ENCODE measurements at places on chromosomes 4 and X.
A peak's percentile ranks its signal among the peaks of the same experiment; 100 is the strongest.

GRCh38 chr4:106796876-106797275 lies 239.2 kb downstream of the DKK2 start:
- no peak for DNase-seq

GRCh38 chr4:182233310-182234090 lies 9.7 kb upstream of the TENM3 start:
- DNase-seq = no peak

DNA sequence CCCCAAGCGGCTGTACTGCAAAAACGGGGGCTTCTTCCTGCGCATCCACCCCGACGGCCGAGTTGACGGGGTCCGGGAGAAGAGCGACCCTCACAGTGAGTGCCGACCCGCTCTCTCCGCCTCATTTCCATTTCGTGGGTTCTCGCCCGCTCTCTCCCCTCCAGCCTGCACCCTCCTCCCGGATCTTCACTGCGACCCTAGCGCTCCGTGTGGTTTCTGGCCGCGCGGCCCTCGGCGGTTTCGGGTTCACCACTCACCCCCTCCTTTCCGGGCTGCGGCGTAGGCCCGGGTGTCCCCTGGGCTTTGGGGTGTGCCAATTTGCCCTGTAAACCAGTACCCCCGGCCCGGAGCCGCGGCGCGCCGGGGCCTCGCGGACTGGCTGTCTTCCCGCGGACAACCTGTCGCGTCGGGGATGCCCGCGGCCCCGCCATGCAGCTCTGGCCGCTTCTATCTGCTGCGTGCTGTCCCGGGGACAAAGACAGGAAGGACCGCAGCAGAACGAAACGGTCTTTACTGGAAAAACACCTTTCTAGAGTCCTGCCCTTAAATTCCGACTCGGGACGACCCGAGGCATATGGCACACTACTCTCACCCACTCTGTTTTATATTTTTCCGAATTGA lies 737 bp downstream of the FGF2 start:
- no peak for DNase-seq

DNA sequence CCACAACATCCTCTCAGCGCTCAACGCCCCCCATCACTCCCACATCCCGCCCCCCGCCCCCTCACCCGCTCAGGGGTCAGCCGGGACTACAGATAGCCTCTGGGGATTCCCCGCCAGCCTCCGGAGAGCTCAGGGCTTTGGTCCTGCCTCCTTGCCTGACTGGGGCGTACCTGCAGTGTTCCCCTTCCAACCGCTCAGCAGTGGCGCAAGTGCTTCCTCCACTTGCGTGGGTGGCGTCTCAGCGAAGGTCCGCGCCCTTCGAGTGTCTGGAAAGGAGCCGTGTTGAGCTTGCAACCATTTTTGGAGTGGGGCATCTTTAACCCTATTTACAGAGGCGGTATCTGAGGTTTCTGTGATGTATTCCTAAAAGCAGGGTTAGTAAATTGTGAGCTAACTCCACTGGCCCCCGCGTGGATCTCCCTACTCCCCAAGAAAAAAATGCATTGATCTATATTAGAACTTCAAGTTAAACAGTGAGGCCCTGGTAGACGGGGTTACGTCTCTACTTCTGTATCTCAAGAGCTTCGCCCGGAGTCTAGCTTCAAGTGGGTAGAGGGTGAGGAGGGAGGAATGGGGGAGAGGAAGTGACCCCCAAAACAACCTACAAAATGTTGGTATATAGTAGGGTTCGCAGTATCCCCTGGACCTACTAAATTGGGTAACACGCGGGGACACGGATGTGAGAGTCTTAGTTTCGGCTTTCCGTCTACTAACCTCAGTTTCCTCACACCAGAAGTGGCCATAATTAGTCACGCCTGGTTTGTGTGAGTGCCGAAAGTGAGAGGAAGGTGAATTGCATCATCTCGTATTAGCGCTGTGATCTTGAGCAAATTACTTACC lies 16.1 kb downstream of the NKX3-2 start:
- DNase-seq = no peak

- no peak for DNase-seq
Measured at GRCh38 chrX:9919632-9920172, 47.5 kb upstream of the CLDN34 start.

DNA sequence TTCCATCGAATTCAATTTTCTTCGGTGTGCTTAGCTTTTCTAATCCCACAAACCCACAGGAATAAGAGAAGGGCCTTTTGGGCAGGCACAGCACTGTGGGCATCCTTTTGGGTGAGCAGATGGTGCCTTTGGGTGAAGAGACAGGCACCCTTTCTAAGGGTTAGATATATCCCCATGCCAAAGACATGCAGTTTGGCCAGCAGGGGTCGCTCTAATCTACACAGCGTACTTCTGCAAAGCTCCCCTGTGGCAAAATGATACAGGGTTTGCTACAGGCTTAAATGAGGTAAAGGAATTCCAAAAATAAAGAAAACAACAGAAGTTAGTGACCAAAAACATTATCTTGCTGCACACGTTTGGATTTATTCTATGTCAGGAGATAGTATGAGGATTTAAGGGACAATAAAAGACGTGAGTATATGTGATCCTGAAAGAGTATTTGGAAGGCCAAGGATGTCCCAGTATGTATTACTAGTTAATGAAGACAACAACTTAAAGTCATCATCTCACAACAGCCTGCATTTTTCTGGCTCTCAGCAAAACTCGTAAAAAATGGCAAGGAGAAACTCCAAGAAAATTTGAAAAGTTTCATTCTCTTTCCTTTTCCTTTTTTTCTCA lies 49.5 kb downstream of the PHEX start:
- DNase-seq = peak; percentile 49

DNA sequence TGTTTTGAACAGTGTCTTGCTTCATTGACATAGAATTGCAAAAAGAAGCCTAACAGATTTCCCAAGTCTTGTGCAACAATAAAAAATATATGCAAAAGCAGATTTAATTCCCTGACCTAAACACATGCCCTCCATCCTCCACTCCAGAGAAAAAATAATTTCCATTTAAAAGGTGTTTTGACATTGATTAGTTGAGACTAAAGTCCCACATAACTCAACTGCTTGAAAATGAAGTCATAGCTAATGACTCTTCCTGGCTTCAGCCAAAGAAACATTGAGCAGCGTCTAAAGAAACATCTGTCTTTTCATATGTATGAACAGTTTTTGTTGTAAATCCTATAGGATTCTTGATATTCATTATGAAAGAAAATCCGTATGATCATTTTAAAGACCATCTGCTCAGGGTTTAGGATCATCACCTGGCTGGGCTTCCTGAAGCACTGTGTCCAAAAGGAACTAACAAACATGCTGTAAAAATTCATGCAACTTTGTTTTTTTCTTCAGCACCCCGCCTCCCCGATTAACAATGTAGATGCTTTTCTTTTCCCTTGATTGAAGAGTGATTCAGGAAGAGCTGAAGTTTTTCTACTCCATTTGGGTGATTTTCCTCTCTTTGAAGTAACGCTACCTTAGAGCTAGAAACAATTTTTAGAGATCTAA lies 273.4 kb downstream of the HS3ST1 start:
- DNase-seq = no peak

DNA sequence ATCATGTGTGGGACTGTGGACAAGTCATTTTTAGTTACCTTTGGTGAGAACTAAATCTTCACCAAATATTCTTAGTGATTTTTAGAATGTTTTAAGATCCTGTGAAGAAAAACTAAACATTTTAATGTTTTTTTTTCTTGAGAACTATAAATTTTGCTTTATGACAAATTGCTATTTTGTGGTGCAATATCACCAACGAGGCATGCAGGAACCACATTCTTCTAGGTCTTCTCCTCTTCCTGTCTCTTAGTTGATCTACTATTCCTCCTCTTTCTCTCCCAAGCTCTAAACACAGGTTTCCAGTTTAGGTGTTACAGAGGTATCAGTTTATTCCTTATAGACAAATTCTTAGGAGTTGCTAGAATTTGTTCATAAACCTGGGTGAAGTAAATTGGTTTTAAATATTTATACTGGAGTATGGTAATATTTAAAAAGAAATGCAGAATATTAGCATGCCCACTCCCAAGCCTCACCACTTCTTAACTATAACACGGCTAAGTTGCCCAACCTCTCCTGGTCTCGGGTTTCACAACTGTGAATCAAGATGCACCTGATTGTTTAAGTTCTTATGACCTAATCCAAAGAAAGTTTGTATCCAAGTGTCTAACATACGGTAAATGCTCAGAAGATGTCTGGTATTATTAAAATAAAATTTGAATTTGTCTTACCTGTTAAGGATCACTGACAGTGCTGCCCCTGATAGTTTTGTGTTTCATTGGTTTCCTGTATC lies 56.5 kb upstream of the CLNK start:
- DNase-seq = no peak

DNA sequence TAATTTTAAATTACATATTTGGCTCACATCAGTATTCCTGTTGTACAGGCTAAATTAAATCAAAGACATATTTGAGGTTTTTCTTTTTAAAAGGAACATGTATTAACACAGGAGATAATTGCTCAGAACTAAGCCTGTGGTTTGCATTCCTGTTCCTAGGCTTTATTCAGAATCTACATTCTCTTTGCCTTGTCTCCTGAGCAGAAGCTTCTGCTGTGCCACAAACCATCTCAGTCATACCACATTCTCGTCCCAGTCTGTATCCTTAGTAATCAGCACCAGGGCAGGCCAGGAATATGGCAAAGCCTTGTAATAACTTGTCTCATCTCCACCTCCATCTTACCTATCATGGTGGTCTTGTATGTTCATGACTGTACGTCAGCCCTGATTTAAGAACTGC lies 162.8 kb downstream of the ARHGAP24 start:
- no peak for DNase-seq

- DNase-seq = no peak
Measured at GRCh38 chr4:786861-787300, 39.0 kb downstream of the CPLX1 start.

DNA sequence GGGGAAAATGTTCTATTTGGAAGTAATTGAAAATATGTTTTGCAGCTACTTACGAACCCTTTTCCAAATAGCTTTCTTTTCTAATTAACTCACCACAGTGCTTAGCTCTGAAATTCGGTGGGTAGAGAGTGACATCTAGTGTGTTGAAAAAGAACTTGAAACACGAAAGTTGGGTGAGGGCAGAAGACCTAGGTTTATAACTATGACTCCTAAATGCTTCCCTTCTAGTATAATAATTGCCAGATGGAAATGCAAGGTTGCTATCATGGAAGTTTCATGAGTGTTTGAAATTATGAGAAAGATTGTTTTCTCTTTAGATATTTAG lies 77.3 kb upstream of the NOCT start:
- no peak for DNase-seq

DNA sequence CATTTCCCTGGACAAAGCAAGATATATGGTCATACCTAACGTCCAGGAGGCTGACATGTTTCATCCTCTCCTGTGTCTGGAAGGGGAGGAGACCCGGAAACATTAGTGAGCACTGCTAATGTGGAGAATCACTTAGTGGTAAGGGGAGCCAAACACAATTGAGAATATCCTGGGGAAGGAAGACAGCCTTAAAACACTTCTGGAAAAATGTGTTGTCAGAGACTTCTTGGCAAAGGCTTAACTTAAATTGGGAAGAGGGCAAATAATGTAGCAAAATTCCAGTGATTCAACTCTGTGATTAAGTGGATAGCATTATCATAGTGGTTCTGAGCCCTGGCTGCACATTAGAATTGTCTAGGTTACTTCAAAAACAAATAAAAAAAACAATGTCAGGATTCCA lies 39.5 kb downstream of the SPARCL1 start:
- DNase-seq = no peak

DNA sequence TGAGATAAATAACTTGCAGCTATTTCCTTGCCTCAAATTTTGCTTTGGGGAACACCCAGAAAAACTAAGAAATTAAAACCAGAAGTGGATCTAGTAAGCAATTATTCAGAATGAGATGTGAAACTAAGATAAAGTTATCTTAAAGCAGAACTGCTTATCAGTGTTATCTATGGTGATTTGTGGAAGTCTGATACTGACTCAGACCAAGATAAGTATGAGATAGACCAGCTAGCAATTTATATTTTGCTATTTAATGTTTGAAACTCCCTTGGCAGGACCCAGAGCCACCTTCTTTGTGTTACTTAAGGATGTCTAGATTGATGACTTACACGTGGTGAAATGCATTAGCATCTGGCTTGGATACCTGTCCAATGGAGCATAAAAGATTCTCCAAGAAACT lies 368.1 kb downstream of the EPHA5 start:
- no peak for DNase-seq

GRCh38 chr4:109873791-109874514 lies 26.0 kb downstream of the LRIT3 start:
- no peak for DNase-seq

GRCh38 chr4:122674371-122674770 lies 53.5 kb upstream of the IL21 start:
- no peak for DNase-seq

DNA sequence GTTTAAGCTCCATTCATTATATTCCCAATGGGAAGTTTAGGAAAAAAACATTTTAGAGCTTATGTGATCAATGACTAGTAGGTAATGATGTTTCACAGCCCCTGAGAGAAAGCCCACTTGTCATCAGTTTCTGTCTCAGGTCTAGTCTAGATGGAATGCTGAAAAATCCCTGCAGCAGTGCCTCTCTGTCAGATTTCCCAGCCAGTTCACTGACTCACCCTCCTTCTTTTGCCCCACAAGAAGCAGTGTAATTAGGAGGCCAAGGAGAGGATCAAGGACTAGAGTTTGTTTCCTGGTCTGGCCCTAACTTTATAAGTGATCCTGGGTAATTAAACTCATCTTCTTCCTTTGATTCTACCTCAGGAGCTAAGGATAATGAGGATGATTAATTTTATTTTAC lies 118.7 kb upstream of the ANXA3 start:
- no peak for DNase-seq

GRCh38 chrX:120857240-120857639 lies 18.4 kb downstream of the CT47B1 start:
- DNase-seq = no peak

DNA sequence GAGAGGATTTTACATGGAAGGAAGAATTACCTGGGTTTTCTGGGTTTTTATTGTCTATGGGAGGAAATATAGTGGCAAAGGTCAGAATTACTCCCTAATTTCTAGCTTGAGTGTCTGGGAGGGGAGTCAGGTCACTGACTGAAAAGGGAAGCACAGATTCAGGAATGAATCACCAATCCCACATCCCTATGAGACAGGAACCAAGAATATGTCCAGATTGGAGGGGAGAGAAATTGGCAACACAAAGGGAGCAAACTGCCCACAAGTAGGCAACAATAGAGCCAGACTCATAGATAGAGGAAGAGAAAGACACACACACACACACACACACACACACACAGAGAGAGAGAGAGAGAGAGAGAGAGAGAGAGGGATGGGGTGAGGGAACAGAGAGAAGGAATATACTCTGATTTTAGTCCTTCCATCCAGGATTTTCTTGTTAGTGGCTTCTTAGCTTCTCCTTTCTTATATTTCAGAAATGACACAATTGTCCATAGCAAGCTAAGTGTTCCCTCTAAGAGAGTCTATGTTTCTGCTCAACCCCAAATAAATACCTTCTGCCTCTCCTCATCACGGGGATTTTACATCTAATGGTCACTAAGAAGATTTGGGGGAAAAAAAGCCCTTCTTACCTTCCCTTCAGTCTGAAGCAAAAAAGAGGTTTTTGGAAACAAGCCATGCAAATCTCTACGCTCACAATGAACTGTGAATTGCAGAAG lies 12.0 kb downstream of the P2RY10 start:
- no peak for DNase-seq

All from activated CD8-positive, alpha-beta memory T cell treated with anti-CD3 and anti-CD28 coated beads, Interleukin-2, amount 50 U/mL, for 4 hours (primary cell).